Chondrocyte (in vitro differentiated cells): ENCODE measurements at places on chromosomes 3 and 15. TPM values are rescaled to one million over a fixed set of nuclear protein-coding genes. Genes with fewer than 3 reads are reported as not detected.
A peak's percentile ranks its signal among the peaks of the same experiment; 100 is the strongest.

RPS17 gene
- 991 to 1,247 TPM (median 1,001 TPM) in 3 replicates for total RNA-seq

SSR3 gene
- total RNA-seq: 376 to 395 TPM (median 377 TPM) in 3 replicates

DNA sequence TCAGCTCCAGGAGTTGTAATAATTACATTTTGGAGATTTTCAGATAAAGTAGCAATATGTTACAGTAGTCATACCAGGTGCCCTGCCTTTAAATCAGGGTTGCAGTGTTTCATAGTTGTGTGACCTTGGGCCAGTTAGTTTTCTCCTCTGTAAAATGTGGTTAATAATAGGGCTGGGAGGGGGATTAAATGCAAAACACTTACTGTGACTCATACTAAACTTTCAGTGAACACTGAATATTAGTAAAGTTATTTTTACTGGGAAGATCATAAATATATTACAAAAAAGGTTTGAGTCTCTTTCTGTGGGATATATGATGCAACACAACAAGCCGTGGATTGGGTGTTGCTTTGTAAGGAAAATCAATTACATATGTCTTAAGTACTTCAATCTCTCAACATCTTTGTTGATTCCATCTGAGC is 1.1 kb upstream of the EBLN2 start:
- no peaks in the 10 kb centered on the region for H3K27me3 ChIP-seq
- H3K27ac ChIP-seq: peak overlapping the region; percentile 85
- H3K4me1 ChIP-seq: peaks cover 52% of the 10 kb centered on the region
- no peak overlapping the region for H3K4me3 ChIP-seq
- no peak for DNase-seq

- no peaks in the 10 kb centered on the region for H3K27me3 ChIP-seq
- peaks cover 32% of the 10 kb centered on the region for H3K4me1 ChIP-seq
- H3K4me3 ChIP-seq: peak overlapping the region; percentile 86
- H3K27ac ChIP-seq: peak overlapping the region; percentile 88
- H3K36me3 ChIP-seq: no peaks in the 10 kb centered on the region
Measured at GRCh38 chr15:39919411-39919747, 687 bp downstream of the GPR176 start.

GRCh38 chr3:140429791-140430190 is 248.1 kb upstream of the TRIM42 start:
- H3K27me3 ChIP-seq: no peaks in the 10 kb centered on the region
- H3K4me1 ChIP-seq: peaks cover 14% of the 10 kb centered on the region
- no peak overlapping the region for H3K4me3 ChIP-seq
- H3K36me3 ChIP-seq: no peaks in the 10 kb centered on the region
- DNase-seq: no peak

- peaks cover 18% of the 10 kb centered on the region for H3K4me1 ChIP-seq
- peaks cover 4% of the 10 kb centered on the region for H3K36me3 ChIP-seq
- H3K4me3 ChIP-seq: no peak overlapping the region
- DNase-seq: no peak
- H3K27me3 ChIP-seq: no peaks in the 10 kb centered on the region
- H3K27ac ChIP-seq: no peak overlapping the region
Measured at GRCh38 chr3:136734382-136735070, 17.7 kb downstream of the STAG1 start.

DNA sequence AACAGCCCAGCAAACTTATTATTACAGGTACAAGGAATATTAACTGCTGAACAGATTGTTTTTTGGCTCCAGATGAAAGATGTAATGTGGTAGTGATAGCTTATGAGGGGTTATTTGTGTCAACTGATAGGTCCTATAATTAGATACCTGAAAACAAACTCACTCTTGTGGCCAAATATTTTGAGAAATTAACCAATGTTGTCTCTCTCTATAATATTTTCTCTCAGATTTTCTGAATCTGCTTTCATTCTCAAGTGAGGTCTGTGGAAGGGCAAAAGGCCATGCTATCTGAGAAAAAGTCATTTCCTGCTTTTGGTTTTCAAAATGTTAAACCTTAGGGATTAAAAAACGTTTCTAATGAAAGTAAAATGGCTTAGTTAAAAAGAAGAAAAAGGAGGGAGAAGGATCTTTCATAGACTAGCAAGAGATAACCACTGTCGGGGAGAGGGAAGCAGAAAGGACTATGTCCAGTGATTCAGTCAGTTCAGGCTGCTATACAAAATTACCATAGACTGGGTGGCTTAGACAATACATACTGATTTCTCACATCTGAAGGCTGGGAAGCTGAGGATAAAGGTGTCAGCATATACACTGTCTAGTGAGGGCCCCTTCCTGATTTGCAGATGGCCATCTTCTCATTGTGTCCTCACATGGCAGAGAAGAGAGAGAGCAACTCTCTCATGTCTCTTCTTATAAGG is 277.5 kb upstream of the P2RY1 start:
- H3K4me3 ChIP-seq: no peak overlapping the region
- H3K36me3 ChIP-seq: peaks cover 2% of the 10 kb centered on the region
- H3K27me3 ChIP-seq: no peaks in the 10 kb centered on the region
- peaks cover 21% of the 10 kb centered on the region for H3K4me1 ChIP-seq
- no peak overlapping the region for H3K27ac ChIP-seq

- peaks cover 8% of the 10 kb centered on the region for H3K4me1 ChIP-seq
- no peak overlapping the region for H3K27ac ChIP-seq
- DNase-seq: no peak
- no peak overlapping the region for H3K4me3 ChIP-seq
- no peaks in the 10 kb centered on the region for H3K27me3 ChIP-seq
Measured at GRCh38 chr3:125394406-125394805, 19.3 kb upstream of the ZNF148 start.
